Fibroblast of skin of left biceps (primary cell): ENCODE measurements at places on chromosomes 3 and 15.

- no peak for DNase-seq
These were observed 620.7 kb upstream of the ZNF385D start for GRCh38 chr3:22371607-22372291.

DNA sequence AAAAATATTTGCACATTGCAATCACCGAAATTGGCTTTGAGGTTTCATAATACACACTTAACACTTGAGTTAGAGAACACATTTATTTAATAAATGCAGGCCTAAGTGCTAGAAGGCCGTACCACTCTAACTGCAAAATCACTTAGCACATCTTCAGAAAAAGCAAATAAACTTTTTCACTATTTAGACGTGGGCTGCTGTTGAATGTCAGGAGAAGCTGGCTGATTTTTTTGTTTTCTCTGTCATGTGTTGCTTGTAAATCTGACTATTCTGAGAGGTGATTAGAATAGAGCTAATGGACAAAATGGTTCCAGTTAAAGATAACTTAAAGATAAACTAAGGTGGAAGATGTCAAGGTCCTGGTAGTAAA, 265.1 kb downstream of the FOXP1 start:
- DNase-seq = no peak

- DNase-seq = no peak
These were observed 8.2 kb upstream of the ESYT3 start for GRCh38 chr3:138426211-138426610.

DNA sequence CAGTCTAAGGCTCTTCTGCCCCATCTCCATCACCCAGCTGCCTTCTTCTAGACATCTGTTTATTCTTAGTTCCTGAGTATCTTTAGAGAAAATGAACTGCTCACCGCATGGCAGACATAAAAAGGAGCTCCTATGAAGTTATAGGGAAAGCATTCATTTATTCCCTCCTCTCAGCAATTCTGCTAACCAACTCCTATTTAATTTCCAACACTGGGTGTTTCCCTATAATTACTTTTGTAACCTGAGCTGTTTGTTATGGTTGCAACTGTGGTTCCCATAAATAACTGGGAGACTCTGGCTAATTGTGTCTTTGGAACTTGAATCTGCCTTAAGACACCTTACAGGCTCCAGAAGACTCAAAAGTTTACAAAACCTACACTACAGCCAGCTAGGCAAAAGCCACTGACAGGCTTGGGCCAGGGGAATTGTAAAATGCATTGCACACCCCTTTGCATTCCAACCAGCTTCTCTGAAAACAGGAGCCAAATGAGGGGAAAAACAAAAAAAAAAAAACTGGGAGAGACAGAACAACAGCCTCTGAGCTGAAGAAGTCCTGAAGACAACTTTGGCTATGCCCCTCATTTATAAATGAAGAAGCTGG, 231.5 kb upstream of the FEZF2 start:
- no peak for DNase-seq

GRCh38 chr15:86735247-86736040, 655.8 kb downstream of the AGBL1 start:
- DNase-seq = no peak

- no peak for DNase-seq
These were observed 30.6 kb downstream of the FAM240A start for GRCh38 chr3:46642971-46643370.

GRCh38 chr3:35071772-35072171, 567.6 kb upstream of the ARPP21 start:
- DNase-seq = no peak

DNA sequence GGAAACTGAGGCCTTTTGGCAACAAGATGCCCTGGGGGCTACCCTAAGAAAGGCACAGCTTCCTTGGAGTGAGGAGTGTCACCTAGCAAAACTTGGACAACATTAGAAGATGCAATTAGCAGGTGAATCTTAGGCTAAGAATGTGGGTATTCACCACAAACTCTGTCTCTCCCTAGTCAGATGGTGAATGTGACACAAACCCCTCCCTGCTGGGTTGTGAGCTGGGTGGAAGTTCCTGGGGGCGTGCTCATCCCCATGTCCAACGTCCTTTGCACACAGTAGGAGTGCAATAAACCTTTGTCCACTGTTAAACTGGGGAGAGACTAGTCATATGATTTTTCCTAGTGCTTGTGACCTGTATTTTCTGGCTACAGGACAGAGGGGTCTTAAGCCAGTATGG, 67.1 kb upstream of the SH3GL3 start:
- DNase-seq = no peak

GRCh38 chr15:58460872-58461271, 29.1 kb downstream of the LIPC start:
- DNase-seq = no peak

- DNase-seq = no peak
These were observed 7.7 kb downstream of the SLCO3A1 start for GRCh38 chr15:91861223-91861622.

GRCh38 chr3:186221760-186222378, 113.0 kb upstream of the ETV5 start:
- DNase-seq = no peak

GRCh38 chr3:70992562-70993204, 590.8 kb downstream of the FOXP1 start:
- DNase-seq = no peak

- no peak for DNase-seq
These were observed 443.0 kb upstream of the ADAMTS9 start for GRCh38 chr3:65130782-65131181.

DNA sequence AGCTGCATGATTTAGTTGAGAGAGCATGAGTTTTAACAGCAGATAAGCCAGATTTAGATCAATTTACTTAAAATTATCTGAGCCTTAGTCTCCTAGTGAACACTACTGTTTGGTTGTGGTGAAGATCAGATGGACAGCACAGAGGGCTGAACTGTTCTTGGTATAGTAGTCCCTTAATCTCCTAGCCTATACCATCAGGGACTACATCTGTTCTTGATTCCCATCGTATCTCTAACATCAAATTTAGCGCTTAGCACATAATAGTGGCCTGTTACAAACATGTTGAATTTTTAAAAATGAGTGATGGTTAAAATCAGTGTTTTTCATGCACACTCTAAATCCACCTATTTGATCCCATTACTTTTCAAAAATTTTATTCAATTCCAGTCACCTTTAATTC, 507.7 kb downstream of the GRM7 start:
- no peak for DNase-seq

DNA sequence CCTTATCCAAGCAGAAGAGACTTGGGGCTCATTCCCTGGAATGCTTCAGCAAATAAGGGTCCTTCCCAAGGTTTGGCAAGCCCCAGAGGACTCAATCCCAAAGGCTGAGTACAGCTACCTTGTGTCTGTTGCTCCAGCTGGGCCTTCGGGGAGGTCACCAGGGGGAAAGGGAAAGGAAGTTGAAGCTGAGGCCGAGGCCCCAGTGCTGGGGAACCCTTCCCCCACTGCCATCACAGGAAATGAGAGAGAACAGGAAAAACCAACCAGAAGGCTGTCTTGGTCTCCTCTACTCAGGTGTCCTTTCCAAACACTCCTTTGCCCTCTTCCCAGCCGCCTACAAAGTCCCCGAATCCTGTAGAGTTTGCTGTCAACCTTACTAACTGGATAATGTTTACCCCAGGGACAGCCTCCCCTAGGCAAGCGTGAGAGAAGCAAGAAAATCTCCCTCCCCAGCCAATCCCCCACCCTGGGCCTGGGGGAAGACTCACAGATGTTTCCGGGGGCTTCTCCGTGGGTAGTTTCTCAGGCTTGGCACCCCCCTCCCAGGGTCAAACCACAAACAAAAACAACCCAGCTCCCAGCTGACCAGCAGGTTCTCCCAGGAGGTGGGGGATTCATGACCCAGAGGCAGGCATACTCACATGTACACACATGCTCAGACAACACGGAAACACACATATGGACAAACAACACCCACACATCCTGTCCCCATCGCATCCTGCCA, 5.5 kb downstream of the CSRNP1 start:
- DNase-seq = no peak

DNA sequence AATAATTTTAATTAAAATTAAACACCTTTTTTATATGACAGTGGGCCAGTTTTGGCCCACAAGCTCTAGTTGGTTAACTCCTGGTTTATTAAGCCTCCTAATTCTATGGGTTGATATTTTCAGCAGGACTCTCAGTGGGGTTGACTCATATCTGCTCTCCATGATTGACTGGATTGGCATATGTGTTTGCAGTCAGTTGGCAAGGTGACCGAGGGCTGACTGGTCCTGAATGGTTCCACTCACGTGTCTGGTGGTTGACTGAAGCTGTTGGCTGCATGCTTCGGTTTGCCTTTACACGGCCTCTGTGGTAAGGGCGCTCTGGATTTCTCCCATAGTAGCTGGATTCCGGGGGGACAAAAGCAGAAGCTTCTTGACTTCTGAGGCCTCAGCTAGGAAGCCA, 65.3 kb upstream of the ZNF280D start:
- DNase-seq = no peak

- no peak for DNase-seq
These were observed 32.1 kb upstream of the C3orf38 start for GRCh38 chr3:88117683-88118082.

GRCh38 chr15:71512682-71513006, 297.7 kb upstream of the NR2E3 start:
- no peak for DNase-seq

GRCh38 chr3:45776301-45776595, 20.1 kb downstream of the SLC6A20 start:
- DNase-seq = no peak

GRCh38 chr3:102238362-102238761, 196.5 kb upstream of the ZPLD1 start:
- DNase-seq = no peak

DNA sequence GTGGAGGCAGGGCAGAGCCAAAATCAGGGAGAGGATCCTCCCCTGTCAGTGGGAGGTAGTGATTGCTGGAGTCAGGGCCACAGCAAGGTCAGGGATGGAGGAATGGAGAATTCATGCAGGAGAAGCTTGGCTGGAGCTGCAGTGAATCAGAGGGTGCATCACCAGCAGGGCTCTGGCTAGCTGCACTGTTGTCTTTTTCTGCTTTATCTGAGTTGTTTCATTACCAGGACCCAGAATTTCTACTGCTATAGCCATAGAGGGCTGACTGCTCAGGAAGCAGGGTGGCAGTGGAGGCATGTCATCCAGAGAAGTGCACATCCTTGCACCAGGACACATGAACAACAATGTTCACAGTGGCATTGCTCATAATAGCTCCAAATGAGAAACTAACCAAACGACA, 113.5 kb upstream of the GALNT15 start:
- peak; percentile 71 for DNase-seq

GRCh38 chr3:156976933-156977332, 150.8 kb downstream of the LEKR1 start:
- DNase-seq = no peak

DNA sequence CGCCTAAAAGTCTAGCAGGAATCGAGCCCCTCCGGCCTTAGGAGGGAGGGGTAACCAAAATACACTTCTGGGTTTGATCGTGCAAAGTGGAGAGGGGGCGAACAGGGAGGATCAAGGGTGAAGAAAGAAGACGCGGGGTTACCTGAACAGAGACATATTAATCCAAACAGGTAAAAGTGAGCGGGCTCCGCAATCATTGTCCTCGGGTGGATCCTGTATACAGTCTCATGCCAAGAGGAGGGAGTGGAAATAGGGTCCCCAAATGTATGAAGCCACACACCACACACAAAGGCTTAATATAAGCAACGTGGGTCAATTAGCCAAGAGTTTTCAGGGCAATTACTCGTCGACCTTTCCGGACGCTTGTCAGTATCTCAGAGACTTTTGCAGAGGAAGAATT, 749.5 kb downstream of the ROBO1 start:
- DNase-seq = no peak

DNA sequence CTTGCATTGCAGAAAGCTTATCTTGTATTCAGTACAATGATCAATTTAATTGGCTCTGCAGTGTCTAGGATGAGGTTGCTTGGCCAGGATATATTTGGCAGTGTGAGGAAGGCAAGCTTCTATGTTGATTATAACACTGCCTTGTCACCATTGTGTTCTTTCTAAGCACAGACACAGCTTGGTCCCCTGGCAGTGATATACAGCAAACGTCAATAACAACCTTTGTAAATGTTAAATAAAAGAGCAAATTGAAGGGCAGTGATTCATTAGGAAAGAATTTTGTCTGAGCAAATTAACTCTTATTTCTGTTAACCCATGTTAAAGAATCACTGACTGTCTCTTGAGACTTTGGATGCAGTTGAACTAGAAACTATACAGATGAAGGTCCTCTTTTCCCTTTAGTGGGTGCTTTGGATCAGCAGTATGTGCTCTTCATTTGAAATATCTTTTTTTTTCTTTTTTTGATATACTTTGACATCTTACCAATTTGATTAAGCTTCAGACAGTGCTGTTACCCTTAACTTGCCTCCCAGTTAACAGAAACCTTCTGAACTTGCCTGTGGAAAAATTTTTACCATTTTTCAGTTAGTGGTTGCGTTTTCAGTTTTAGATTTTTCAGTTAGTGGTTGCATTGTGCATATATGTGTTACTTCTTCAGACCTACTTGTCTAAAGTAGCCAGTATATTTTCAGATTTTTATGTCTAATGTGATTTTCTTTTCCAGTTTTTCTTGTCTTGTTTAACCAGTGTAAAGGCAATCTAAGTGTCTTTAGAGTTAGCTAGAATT, 199.8 kb downstream of the TCF12 start:
- no peak for DNase-seq

GRCh38 chr15:52657338-52657737, 21.9 kb downstream of the ATOSA start:
- DNase-seq = no peak

DNA sequence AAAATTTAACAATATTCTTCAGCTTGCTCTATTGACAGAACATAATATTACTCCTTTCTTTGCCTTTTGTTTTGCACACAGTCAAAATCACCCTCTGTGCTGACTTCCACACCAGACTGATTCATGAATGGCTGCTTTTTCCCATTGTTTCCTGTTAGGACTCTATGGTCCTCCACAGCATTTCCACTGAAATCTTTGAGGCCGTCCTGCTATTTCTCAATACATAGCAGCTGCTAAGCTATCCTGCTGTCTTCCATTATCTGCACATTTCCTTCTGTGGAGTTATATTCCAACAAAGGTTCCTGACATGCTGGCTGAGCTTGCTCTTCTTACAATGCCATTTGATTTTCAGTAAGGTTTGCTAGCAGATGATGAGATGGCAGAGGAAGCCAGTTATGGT, 153.3 kb downstream of the EPHA3 start:
- DNase-seq = no peak

- no peak for DNase-seq
These were observed 82.3 kb downstream of the ST6GAL1 start for GRCh38 chr3:187012609-187013051.
